ENCODE measurements at places on chromosomes 7 and 10. TPM values are rescaled to one million over a fixed set of nuclear protein-coding genes. Genes with fewer than 3 reads are reported as not detected.

Gene C10orf67
- 0.05 TPM for total RNA-seq

Gene ASB10
- total RNA-seq = not detected

Gene HOXA6
- 0.33 TPM for total RNA-seq

- no peak overlapping the region for H3K4me3 ChIP-seq
- H3K27ac ChIP-seq = no peak overlapping the region
These were observed 153.5 kb upstream of the MTPN start for GRCh38 chr7:136130511-136131303.

Data from thymus (tissue), 14 donors.